HT-29 (cell line): ENCODE measurements at places on chromosomes 1 and 21. TPM values are rescaled to one million over a fixed set of nuclear protein-coding genes. Genes with fewer than 3 reads are reported as not detected.

DNA sequence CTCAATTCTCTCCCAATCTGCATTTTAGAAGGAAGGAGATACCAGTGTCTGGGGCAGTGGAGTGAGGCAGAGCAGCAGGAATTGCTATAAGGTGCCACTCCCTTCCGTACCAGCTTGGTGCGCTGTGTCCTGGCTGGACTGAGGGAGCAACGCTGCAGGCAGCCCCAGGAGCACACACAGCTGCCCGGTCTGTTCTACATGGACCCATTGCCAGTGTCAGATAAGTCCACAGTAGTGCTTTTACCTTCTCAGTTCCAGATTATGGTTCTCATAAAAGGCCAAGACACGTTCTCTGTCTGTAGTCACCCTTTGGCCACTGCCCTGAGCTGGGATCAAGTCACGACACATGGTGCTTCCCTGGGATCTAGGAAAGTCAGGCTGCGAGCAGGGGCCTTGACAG lies 44.1 kb upstream of the BARHL2 start:
- no peak for DNase-seq

GRCh38 chr1:183027791-183028190 lies 4.6 kb downstream of the LAMC1 start:
- DNase-seq: no peak

The PAPPA2 gene
- not detected in 2 replicates for total RNA-seq

DNA sequence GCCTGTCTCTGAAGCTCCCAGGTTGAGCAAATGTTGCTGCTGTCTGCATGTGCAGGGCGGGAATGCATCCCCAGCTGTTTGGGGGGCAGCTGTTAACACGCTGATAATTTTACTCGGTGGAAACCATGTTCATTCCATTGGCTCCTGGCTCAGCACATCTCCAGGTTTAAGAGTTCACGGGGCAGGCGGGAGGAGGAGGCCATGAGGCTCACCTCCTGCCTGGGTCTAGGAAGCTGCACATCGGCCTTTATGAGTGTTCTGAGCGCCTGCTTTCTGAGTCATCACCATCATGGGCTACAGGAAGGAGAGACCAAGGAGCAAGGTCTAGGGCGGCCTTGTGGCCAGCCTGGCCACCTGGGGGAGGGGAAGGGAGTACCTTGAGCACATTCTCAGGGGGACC lies 29.7 kb downstream of the AJAP1 start:
- DNase-seq: no peak

The GIPC2 gene
- total RNA-seq: 13.4 and 15.4 TPM in 2 replicates

- no peak for DNase-seq
These were observed 599 bp upstream of the ITPKB start for GRCh38 chr1:226739696-226740065.

DNA sequence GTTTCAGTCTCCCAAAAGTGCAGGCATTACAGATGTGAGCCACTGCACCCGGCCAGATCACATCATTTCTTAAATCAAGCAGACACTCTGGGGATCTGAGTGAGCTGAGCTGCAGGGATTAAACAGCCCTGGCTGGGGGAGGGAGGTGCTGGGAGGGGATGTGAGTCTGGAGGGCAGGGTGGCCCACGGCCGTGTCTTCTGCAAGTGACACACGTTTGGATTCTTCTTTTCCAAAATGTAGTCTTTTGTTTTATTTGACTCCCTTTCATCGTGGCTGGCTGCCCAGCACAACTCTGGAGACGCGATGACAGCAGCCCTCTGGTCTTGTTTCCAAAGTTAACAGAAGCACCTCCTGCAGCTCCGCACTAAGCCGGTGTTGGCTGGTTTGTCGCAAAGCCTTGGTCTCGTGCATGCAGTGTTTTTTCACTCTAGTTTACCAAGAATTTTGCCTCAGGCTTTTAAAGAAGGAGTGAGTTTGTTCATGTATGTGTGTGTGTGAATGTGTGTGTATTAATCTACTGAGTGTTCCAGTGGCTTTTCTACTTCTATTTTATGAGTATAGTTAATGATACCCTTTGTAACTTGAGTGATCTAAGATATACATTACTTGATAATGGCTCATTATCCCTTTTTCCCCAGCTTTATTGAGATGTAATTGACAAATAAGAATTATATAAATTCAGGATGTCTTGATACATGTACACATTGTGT lies 2.8 kb upstream of the KRTAP10-5 start:
- no peak for DNase-seq

- no peak for DNase-seq
These were observed 51.7 kb downstream of the SH3GLB1 start for GRCh38 chr1:86756062-86756406.

DNA sequence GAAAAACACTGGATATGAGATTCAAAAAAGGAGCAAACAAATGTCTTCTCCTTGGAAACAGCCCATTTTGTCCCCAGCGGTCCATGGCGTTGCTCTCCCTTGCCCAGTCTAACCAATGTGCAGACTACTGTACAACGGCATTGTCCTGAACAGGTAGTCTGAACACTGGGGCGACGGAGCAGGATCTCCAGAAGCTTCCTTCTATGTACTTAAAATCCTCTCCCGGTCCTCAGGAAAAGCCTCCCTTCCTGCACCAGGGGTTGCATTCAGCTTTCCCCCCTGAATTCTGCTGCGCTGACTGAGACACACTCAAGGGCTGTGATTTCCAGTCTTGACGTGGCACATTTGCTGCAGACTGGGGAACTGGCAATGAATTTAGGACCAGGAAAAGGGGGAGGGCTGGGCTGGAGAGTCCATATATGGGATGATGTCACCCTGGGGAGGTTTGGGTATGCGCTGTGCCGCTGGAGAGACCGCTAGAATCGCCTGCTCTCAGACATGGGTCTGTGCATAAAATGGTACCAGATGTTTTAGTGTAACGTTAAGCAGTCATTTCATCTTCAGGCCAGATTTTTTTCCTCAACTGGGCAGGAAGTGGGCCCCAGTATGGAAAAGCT lies 275.9 kb upstream of the C1orf105 start:
- DNase-seq: no peak

GRCh38 chr1:99619583-99619982 lies 26.3 kb upstream of the PALMD start:
- DNase-seq: no peak

- no peak for DNase-seq
These were observed 1.1 kb upstream of the ARHGAP30 start for GRCh38 chr1:161070761-161071160.

- DNase-seq: no peak
These were observed 5.7 kb upstream of the SELENON start for GRCh38 chr1:25794325-25794724.

DNA sequence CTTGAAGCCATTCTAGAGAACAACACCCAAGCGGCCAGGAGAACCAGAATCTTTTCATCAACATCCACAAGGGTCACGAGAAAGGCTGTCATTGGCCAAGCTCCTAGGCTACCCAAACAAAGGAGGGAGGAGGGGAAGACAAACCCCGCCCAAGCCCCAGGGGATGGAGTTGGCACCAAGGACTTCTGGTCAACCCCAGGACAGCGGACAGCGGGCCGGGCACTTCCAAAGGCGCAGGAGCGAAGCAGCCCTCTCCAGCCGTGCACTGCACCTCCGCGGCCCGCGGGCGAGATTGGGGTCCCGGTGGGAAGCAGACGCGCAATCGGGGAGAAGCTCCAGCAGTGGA lies at the start of gene CLIC6:
TSS of gene CLIC6 (plus strand) at position 192 of the 346 bp plus-strand sequence. CDS start 395 bp downstream, outside the sequence.
- no peak for DNase-seq

DNA sequence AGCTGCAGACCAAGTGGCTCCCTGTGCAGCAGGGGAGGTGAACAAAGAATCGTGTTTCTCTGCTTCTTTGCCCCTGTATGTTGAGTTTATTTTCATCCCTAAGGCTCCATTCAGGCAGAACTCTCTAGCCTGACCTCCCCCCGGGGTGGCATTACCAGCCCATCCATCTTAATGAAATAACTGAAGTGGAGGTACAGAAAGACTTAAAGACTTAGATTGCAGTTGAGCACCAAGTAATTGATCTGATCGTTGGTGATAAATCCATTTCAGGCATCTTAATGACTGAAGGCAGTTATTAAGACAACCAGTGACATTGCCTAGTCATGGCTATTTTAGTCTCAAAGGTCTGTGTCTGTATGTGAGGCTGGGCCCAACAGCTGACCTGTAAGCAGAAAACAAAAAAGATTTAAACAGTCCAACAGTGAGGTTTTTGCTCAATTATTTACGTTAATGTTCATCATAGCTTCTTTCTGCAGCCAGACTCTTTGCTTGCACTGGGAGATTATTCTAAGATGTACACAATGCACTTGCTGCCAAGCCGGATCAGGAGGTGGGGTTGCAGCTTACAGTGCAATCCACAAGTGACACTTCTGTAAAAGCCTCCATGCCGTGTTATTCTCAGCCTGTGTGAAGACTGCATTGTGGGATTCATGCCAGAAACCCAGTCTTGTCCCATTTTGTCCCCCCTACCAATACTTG lies 363.0 kb upstream of the DUSP10 start:
- no peak for DNase-seq

DNA sequence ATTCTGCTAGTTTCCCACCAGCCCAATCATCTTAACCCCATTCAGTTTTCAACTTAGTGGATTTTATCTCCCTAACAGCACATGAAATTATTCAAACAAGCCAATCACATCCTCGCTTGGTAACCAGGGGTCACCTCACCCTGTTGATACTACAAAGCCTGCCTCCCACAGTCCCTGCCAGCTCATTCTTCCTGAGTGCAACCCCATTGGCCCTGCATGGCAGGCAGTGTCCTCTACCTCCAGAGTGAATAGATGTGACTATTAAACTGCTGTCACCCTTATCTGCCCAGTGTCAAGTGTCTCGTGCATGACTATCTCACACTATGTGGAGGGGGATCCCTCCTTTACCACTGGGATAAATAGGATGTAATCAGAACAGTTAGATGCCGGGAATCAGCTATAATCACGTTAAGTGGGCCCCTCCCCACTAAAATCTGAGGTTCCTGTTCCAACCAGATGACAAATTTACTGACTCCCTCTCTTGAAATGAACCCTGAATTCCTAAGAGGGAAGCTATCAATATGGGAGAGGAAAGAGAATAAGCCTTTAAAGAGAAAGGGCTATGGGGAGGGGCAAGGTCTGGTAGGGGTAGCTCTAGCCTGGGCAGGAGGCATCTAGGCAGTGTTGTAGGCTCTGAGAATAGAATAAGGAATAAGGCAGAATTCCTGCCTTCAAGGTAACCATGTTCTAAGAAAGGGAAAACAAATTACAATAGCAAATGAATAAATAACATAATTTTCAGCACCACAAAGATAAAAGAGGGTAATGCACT lies 155.9 kb downstream of the SLC30A10 start:
- DNase-seq: no peak

The TP73 gene
- total RNA-seq: 6.9 and 11.1 TPM in 2 replicates

The FBLIM1 gene
- 18.0 and 20.9 TPM in 2 replicates for total RNA-seq

GRCh38 chr1:24908591-24909259 lies 21.4 kb downstream of the RUNX3 start:
- no peak for DNase-seq

The FAM72C gene
- total RNA-seq: not detected in 2 replicates

GRCh38 chr1:100035214-100035613 lies 65.4 kb downstream of the SLC35A3 start:
- DNase-seq: no peak

The SASS6 gene
- 3.3 and 3.9 TPM in 2 replicates for total RNA-seq

The FAM131C gene
- 0.34 and 0.43 TPM in 2 replicates for total RNA-seq

DNA sequence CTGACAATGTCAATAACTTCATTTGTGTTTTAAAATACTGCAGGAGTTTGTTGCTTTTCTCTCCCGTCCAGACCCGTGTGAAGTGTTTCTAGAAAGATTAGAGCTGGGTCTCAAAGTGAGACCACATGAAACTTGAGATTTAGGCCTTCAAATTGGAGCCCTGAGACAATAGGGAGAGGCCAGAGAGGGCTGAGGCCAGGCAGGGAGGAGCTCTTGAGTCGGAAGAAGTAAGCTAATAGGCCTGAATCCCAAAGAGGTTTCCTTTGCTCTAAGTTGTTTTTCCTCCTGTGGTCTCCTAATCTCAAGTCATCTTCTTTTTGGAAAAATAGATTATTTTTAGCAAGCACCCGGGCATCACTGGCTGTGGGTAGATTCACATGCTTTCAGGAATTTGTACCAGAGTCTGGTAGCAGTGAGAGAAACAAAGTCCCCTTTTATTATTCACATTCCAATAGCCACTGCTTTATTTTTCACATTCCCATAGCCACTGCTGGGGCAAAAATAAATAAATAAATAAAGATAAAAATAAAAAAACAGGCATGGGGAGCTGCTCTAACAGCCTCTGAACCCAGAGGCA lies 25.6 kb downstream of the CD244 start:
- DNase-seq: no peak

GRCh38 chr1:98406352-98407088 lies 255.0 kb upstream of the SNX7 start:
- DNase-seq: no peak

The LCE3E gene
- total RNA-seq: not detected in 2 replicates

DNA sequence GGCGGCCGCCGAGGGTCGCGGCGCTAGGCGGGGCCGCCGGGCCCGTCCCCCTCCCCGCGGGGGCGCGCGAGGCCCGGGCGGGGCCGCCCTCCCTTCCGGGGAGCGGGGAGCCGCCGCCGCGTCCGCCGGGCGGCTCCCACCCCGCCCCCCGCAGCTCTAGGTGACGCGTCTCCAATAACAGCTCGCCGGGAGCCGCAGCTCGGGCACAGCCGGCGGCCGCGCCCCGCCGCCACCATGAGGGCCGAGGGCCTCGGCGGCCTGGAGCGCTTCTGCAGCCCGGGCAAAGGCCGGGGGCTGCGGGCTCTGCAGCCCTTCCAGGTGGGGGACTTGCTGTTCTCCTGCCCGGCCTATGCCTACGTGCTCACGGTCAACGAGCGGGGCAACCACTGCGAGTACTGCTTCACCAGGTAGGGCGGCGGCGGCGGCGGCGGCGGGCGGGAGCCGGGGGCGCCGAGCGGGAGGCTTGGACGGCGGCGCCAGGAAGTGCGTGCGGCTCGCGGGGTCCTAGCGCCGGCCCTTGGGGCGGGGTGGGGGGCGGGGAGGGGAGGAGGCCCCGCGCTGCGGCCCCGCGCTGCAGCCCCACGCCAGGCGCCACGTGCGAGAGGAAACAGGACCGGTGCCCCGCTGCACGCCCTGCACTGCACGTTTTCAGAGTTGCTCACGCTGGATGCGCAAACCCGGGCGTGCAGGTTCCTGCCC lies at the start of gene SMYD2:
TSS of gene SMYD2 (plus strand) at position 139 of the 699 bp plus-strand sequence. CDS start at position 235, 96 bp downstream.
- peak; percentile 74 for DNase-seq

DNA sequence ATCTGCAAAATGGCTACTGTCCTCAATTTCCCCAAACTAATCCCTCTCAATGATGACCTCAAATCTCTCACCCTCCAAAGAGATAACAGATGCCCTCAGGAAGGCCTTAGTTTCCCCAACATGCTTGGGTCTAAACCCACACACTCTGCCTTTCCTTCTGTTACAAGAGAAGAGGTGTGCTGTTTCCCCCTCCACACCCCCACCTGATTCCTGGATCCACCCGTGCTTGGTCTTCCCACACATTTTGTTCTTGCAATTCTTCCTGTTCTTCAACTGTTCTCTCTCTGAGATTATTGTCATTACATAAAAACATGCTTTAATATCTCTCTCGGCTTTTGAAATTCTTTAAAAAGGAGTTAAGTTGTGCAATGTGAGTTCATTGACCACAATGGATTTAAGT lies 5.7 kb upstream of the CBR3 start:
- DNase-seq: no peak

GRCh38 chr1:25550155-25550506 lies 6.7 kb downstream of the LDLRAP1 start:
- DNase-seq: no peak

DNA sequence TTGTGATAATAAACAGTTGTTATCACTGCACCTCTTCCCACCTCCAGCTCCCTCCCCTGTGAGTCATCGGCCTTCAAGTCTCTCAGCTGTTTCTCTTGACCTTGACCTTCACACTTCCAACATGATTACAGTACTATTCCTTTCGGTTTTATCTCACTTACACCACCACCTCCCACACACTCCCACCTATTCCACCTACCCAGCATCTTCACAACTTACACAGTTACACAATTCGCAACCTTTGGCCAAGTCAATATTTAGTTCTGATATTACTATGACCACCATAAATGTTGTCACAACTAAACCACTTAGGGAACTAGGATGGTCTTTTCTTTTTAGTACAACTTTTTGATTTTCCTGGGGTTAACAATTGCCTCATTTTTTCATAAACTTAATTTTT lies 60.2 kb downstream of the RIPK4 start:
- DNase-seq: peak; percentile 50
